ENCODE measurements at places on chromosomes 5 and 9. TPM values are rescaled to one million over a fixed set of nuclear protein-coding genes. Genes with fewer than 3 reads are reported as not detected.

The CHSY3 gene
- 0.36 TPM for total RNA-seq

The TOPORS gene
- 14.7 TPM for total RNA-seq

The C9 gene
- total RNA-seq = not detected

The DNAH5 gene
- total RNA-seq = 2.0 TPM

The SVEP1 gene
- 2.3 TPM for total RNA-seq

The TERT gene
- total RNA-seq = 2.7 TPM

The PKD2L2 gene
- not detected for total RNA-seq

The SLC36A3 gene
- total RNA-seq = not detected

The DMRT3 gene
- not detected for total RNA-seq

The COL15A1 gene
- 0.49 TPM for total RNA-seq

The SPINK1 gene
- 0.98 TPM for total RNA-seq

The ANGPTL2 gene
- not detected for total RNA-seq

The CLTB gene
- 154 TPM for total RNA-seq

The URM1 gene
- total RNA-seq = 77.2 TPM

Measured in A549 treated with dexamethasone at 1 μM for 4 hours (cell line).